Endothelial cell of umbilical vein (primary cell): ENCODE measurements at places on chromosomes 12 and 14. TPM values are rescaled to one million over a fixed set of nuclear protein-coding genes. Genes with fewer than 3 reads are reported as not detected.

The USP44 gene
- polyA plus RNA-seq, result 0.91 and 1.2 TPM in 2 replicates

The SSTR1 gene
- polyA plus RNA-seq, result 1.9 and 2.2 TPM in 2 replicates

The RPL10L gene
- polyA plus RNA-seq, result not detected in 2 replicates

The NANOG gene
- 0.03 TPM in 1 of 2 replicates, not detected in the other for polyA plus RNA-seq

The TTC7B gene
- 46.8 and 65.5 TPM in 2 replicates for polyA plus RNA-seq

The CLEC1B gene
- not detected in 2 replicates for polyA plus RNA-seq

The SYCP3 gene
- not detected in 2 replicates for polyA plus RNA-seq

The ZC2HC1C gene
- 0.72 and 0.84 TPM in 2 replicates for polyA plus RNA-seq

The CPM gene
- polyA plus RNA-seq, result not detected in 2 replicates

The EFS gene
- 0.02 and 0.03 TPM in 2 replicates for polyA plus RNA-seq

The KRT73 gene
- polyA plus RNA-seq, result not detected in 2 replicates

The CARMIL3 gene
- polyA plus RNA-seq, result 0.03 and 0.08 TPM in 2 replicates

The CCDC91 gene
- 3.3 and 3.8 TPM in 2 replicates for polyA plus RNA-seq

The PWP1 gene
- 76.8 and 154 TPM in 2 replicates for polyA plus RNA-seq

The SERPINA4 gene
- polyA plus RNA-seq, result not detected in 2 replicates

The C14orf39 gene
- not detected in 2 replicates for polyA plus RNA-seq

The OR10A7 gene
- not detected in 2 replicates for polyA plus RNA-seq

The MORN3 gene
- polyA plus RNA-seq, result 0.30 and 0.66 TPM in 2 replicates

The ZNF219 gene
- polyA plus RNA-seq, result 13.2 and 21.2 TPM in 2 replicates

The CPSF2 gene
- polyA plus RNA-seq, result 5.5 and 8.3 TPM in 2 replicates

The DNAJC22 gene
- polyA plus RNA-seq, result 1.4 TPM in 2 replicates

The DLST gene
- polyA plus RNA-seq, result 91.0 and 98.4 TPM in 2 replicates

The HCAR1 gene
- 0.02 and 0.04 TPM in 2 replicates for polyA plus RNA-seq

The PRICKLE1 gene
- 22.0 and 34.3 TPM in 2 replicates for polyA plus RNA-seq

The BCL11B gene
- 0.02 and 0.03 TPM in 2 replicates for polyA plus RNA-seq

The GATC gene
- 11.8 and 13.0 TPM in 2 replicates for polyA plus RNA-seq

The NPFF gene
- 0.30 TPM in 1 of 2 replicates, not detected in the other for polyA plus RNA-seq

The IL22 gene
- polyA plus RNA-seq, result not detected in 2 replicates

The NOVA1 gene
- 2.5 and 2.7 TPM in 2 replicates for polyA plus RNA-seq

The KCNA1 gene
- polyA plus RNA-seq, result not detected in 2 replicates

The KDM5A gene
- 11.7 and 12.6 TPM in 2 replicates for polyA plus RNA-seq

The RAN gene
- 986 and 1,075 TPM in 2 replicates for polyA plus RNA-seq

The SDSL gene
- 15.5 and 16.9 TPM in 2 replicates for polyA plus RNA-seq

The PRH2 gene
- polyA plus RNA-seq, result 0.21 TPM in 1 of 2 replicates, not detected in the other

The GPR132 gene
- polyA plus RNA-seq, result not detected in 2 replicates

The PIWIL1 gene
- polyA plus RNA-seq, result not detected in 2 replicates

The KRT77 gene
- not detected in 2 replicates for polyA plus RNA-seq

The RIN3 gene
- polyA plus RNA-seq, result 5.1 and 5.8 TPM in 2 replicates

The SLCO1B1 gene
- not detected in 2 replicates for polyA plus RNA-seq

The SUPT16H gene
- polyA plus RNA-seq, result 45.2 and 53.1 TPM in 2 replicates

The LRIG3 gene
- polyA plus RNA-seq, result 43.8 and 55.7 TPM in 2 replicates

The ACOT6 gene
- not detected in 2 replicates for polyA plus RNA-seq

The COCH gene
- 0.60 and 0.87 TPM in 2 replicates for polyA plus RNA-seq

The NEDD8 gene
- polyA plus RNA-seq, result 316 and 329 TPM in 2 replicates

The CLEC4C gene
- not detected in 2 replicates for polyA plus RNA-seq

The KRT85 gene
- not detected in 2 replicates for polyA plus RNA-seq

The LRRIQ1 gene
- 0.06 and 0.08 TPM in 2 replicates for polyA plus RNA-seq

The TMTC1 gene
- polyA plus RNA-seq, result 5.8 and 5.9 TPM in 2 replicates

The TAS2R46 gene
- 0.14 TPM in 1 of 2 replicates, not detected in the other for polyA plus RNA-seq

The TSHR gene
- polyA plus RNA-seq, result not detected in 2 replicates
